ENCODE measurements at places on chromosomes 11 and 22.
A peak's percentile ranks its signal among the peaks of the same experiment; 100 is the strongest.

DNA sequence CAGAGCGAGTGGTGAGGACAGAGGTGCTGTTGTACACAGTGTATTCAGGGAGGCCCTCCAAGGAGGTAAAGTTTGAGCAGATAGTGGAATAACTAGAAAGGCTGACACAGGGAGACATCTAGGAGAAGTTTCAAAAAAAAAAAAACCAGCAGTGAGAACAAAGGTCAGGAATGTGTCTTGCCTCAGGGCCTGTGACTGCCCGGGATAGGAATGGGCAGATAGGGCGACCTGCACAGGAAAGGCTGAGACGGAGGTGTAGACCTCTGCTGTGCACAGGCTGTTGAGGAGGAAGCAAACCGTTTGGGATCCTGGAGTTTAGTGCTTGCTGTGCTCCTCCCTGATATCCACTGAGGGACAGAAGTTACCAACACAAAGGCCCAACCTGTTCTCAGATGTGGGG lies 406.5 kb upstream of the B3GAT1 start:
- DNase-seq = no peak

GRCh38 chr11:32581556-32581955 lies 2.1 kb upstream of the EIF3M start:
- no peak for DNase-seq

DNA sequence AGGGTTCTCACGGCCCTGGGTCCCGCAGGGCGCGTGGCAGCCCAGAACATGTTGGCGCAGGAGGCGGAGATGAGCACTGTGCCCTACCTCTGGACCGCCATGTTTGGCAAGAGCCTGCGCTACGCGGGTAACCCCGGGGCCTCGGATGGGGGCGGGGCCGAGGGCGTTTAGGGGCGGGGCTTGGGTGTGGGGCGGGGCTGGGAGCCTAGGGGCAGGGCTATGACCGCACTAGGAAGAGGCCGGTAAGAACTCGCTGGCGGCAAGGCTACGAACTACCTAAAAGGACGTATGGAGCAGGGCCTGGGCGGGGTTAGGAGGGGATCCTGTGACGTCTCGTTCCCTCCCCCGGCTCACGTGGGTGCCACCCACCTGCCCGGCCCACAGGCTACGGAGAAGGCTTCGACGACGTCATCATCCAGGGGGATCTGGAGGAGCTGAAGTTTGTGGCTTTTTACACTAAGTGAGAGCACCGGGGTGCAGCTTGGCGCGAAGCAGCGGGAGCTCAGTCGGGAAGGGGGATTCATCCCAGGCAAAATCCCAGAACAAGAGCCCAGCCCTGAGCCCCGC lies 2.8 kb upstream of the LZTR1 start:
- no peak for DNase-seq

- no peak for DNase-seq
Observed at GRCh38 chr22:32685512-32685911, 116.0 kb upstream of the TIMP3 start.

DNA sequence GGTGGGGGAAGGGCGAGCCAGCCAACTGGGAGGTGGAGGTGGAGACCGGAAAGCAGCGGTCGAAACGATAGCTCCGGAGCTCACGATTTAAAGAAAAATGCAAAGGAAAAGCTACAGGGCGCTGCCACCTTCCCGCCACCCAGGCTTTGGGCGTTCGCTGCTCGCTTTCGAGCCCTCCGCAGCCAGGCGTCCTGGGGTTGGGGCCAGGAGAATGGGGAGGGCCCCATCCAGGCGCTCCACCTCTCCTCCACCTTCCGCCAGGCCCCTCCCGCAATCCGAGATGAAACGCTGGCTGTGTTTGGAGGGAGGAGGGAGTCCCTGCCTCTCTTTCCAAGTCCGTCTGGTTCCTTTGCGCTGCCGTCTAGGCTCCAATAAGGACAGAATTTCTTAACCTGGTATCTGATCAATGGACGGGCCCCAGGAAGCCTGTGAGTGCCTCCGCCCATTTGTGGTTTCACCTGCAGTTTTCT lies 483 bp upstream of the ABTB2 start:
- DNase-seq = peak; percentile 84

DNA sequence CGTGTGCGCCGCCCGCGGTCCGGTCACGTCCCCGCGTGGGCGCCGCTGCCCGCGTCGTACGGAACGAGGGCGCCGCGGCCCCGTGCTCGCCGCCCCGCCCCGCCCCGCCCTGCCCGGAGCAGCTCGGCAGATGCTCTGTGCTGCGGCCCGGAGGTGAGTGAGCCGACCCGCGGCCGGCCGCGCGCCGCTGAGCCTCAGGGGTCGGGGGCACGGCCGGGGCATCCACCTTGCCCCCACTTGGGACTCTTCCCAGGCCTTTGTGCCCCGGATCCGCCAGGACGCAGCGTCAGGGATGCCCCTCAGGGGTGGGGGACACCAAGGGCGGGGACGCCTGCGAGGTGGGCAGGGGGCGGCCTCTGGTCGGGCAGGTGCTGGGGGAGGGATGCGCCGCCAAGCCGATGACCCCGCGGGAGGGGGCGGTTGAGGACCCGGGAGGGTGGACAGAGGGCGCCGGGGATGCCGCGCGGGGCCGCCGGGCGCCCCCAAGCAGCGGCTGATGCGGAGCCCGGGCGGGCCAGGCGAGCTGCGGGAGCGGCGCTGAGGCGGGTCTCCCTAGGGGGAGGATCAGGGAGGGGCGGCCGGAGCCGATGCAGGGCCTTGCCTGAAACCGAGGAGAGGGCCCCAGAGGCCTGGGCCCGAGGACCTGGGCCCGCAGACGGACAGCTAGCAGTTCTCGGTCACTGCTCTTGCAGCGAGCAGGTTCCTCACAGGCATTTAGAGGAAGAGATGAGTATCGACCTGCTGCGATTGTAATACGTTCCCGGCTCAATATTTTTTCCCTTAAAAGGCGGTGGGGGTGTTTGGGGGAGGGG lies at the start of gene GNAZ:
TSS of gene GNAZ (plus strand) at position 102 of the 812 bp plus-strand sequence. CDS start 25,177 bp downstream, outside the sequence.
- DNase-seq = no peak

GRCh38 chr22:49961601-49962011 lies 1.0 kb downstream of the PIM3 start:
- DNase-seq = no peak

DNA sequence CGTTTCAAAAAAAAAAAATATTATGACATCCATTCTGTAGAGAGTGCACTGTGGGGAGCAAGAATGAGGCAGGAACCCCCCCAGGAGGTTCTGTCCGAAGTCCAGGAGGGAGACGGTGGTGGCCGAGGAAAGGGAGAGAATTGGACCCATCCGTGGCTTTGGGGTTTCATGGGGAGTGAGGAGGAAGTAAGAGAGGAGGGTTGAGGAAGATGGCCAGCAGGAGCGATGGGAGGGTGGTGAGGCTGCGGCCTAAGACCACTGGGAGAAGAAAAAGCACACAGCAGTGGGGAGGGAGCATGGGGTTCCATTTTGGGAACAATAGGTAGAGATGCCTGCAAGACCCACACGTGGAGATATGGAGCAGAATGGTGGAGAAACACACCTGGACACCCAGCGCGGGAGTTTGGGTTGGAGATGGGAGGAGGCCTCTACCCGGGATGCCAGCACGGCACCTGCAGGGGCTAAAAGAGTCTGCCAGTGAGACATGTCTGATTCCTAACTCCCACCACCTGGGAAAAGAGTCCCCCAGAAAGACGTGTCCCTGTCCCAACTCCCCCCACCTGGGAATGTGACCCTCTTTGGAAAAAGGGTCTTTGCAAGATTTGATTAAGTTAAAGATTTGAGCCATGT lies 72.5 kb upstream of the SHANK2 start:
- DNase-seq = no peak

DNA sequence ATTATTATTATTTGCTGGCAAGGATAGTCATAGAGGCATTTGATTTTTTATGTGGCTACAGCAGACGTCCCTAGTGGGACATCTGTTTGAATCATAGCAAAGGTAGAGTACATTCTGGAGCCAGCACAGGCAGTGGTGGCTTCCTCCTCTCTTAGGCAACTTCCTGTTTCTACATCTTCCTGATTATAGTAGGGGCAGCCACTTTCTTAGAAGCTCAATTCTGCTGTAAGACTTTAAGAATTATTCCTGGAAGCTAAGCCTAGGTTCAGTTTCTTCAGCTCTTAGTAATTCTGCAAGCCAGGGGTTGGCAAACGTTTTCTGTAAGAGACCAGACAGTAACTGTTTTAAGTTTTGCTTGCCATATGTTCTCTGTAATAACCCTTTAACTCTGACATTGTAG lies 129.3 kb upstream of the TENM4 start:
- peak; percentile 90 for DNase-seq

- DNase-seq = no peak
Observed at GRCh38 chr11:90197377-90197776, 25.5 kb downstream of the CHORDC1 start.

GRCh38 chr11:44306918-44307244 lies 3.1 kb downstream of the ALX4 start:
- DNase-seq = no peak

- no peak for DNase-seq
Observed at GRCh38 chr11:70578831-70579230, 180.5 kb downstream of the CTTN start.

DNA sequence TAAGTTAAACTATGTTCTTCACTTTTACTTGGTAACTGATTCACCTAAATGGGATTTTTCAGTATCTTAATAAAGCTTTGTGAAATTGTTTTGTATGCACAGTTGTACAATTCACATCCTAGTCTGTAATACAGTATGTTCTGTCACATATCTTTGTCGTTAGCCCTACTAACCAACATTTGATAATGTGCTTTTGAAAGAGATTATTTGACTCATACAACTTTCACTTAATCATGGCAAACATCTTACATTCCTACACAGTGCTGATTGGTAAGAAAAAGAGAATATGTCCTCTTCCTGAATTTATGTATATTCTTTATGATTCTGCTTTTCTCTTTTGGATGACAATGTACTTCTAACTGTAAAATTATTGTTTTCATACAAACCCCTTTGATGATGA lies 234.5 kb downstream of the METTL15 start:
- no peak for DNase-seq

DNA sequence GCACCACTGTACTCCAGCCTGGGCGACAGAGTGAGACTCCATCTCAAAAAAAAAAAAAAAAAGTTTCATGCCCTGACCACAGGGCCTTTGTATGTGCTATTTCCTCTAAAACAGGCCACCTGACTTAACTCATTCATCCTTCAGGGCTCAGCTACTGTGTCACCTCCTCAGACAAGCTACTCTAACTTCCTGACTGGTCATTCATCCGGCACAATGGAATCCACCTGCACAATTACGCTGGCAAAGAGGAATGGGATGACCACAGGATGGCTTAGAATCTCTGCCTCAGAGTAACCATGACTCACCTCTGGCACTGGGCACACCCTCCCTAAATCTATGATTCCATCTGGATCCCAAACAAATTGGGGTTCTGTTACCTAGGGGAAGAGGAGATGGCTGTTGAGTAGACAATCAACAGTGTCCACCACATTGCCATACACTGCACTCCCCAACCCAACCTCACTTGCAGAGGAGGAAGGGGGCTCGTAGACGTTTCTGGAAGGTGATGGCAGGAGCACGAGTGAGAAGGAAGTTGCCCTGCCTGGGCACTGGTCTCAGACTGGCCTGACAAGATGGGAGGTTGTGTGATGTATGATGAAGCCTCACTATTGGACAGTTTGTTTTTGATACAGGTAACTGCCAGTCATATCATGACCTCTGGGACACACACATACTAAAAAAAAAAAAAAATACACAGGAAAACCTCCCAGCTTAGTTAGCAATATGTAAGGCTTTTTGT lies 22.8 kb upstream of the HMOX1 start:
- no peak for DNase-seq

DNA sequence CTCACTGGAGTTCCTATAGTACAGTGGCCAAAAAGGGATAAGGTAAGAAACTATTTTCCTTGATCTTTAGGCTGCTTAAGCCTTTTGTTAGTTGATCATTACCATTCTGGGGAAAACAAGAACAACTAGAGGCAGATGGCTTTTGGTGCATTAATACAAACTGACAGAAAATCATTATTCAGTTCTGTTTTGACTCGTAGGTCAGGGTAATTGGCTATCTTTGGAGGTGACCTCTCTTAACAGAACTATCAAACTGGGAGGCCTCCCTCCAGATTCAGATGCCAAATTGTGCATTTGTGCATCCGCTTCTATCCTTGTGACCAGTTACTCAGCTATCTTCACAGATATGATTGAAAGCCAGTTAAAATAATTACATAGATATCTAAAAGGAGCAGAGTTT lies 23.2 kb upstream of the GRK2 start:
- DNase-seq = no peak

GRCh38 chr22:45284705-45285262 lies at the start of gene UPK3A:
UPK3A (plus strand) TSS chr22:45284949; CDS start chr22:45285014, 65 bp downstream.
- no peak for DNase-seq

DNA sequence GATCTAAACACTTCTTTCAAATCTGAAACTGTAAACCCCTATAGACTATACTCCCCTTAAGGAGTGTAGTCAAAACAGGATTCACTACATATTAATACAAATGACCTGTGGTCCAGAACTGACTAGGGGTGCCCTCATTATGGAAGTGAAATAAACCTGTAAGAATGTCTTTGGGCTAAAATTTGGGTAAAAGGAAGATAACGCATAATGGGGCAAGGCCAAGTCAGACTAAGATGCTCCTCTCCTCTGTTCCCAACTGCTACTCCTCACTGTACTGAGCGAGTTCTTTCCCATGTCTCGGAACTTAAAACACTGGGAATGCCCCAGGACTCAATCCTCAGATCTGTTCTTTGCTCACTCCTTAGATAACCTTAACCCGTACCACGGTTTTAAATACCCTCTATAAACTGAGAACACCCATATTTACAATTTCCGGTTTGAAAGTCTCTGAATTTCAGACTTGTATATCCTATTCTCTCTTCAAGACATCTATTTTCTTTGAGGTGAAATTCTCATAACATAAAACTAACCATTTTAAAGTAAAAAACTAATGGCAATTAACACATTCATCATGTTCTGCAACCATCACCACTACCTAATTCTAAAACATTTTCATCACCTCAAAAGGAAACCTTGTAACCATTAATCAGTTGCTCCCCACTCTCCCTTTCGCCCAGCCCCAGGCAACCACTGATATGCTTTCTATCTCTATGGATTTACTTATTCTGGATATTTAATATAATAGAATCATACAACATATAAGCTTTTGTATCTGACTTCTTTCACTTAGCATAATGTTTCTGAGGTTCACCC lies 4.0 kb downstream of the THAP12 start:
- DNase-seq = no peak

GRCh38 chr11:8019314-8020243 lies 32.4 kb downstream of the EIF3F start:
- DNase-seq = no peak

DNA sequence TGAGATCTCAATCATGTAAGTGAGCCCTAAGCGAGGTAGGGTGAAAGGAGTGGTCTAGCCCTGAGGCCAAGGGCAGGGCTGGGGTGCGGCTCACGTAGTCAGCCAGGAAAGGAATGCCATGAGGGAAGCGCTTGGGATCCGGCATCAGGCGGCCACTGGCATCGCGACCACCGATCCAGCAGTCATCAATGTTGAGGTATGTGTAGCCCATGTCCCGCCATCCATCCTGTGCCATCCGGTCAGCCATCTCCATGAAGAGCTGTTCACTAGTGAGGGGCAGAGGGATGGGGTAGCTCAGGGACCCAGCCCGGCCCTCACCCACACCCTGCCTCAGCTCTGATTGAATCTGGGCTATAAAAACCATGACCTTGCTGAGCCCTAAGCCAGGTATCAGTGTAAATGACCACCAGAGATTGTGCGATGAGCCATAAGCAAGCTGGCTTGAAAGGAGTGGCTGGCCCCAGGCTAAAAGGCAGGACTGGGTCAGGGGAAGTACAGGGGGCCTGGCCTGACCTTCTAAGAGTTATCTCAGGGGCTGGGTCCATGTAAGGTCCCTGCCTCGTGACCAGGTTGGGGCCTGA lies 2.9 kb downstream of the NAGA start:
- DNase-seq = no peak

Measured in KBM-7 (cell line).